ENCODE measurements at places on chromosomes 6 and 20.
A peak's percentile ranks its signal among the peaks of the same experiment; 100 is the strongest.

DNA sequence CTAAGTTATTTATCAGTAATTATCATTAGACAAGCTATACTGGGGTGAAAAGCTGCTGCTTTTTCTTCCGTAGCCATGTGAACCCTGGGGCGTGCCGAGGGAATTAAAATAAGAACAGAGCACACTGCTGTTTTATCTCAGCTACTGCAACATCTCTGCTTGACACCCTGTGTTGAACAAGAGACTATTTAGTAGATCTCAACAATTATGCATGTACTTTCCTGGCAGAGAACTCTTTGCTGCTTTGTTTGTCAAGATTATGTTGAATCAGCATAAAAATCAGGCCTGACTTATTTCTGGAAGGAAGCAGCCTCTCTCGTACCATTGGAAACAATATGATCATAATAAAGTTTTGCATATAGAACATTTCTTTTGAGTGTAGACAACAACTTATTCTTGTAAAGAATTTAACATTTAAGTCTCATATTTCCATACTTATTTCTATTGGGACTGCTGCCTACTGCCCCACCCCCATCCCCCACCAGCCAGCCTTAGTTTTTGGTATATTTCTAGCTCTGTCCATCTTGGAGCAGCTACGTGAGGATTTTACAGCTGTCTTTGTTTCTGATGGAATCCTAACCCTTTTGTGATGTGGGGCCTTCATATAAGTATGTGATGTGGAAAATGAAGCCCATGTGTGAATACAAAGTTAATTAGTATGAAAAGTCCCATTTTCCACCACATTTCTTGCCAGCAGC is 1011.4 kb downstream of the KIF16B start:
- no peak for DNase-seq

DNA sequence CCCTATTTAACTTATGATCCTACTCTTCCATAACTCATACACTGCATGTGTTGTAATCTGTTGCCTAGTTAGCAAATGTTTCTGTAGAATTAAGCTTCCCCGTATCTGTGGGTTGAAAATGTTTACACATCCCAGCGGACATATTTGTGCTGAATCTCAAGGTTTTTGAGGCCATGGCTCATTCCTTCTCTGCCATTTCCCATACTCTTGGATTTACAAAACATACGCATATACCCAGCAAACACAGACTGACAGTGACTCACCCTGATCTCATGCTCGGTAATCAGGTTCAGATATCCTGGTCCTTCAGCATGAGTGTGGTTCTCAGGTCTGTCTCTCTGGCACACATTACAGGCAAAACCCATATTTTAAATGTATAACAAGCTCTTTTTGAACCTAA is 58.7 kb downstream of the AGPAT4 start:
- no peak for DNase-seq

GRCh38 chr6:90468080-90468479 is 118.8 kb downstream of the MAP3K7 start:
- no peak for DNase-seq

DNA sequence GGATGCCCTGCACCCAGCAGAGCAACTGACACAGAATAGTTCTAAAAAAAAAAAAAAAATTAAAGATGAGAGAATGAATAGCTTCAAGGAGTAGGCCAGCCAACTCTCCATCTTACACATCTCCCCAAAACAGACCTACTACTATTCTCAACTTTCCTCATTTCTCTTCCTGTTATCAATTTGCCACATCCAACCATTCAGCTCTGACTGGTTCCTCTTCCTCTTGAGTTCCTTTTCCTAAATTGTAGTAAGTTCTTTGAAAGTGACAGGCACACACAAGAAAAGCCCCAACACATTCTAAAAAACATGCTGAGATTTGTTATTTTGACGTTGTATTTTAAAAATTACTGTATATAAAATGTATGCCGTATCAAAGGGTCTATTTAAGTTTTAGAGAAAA is 117.2 kb downstream of the PDSS2 start:
- DNase-seq, result no peak

DNA sequence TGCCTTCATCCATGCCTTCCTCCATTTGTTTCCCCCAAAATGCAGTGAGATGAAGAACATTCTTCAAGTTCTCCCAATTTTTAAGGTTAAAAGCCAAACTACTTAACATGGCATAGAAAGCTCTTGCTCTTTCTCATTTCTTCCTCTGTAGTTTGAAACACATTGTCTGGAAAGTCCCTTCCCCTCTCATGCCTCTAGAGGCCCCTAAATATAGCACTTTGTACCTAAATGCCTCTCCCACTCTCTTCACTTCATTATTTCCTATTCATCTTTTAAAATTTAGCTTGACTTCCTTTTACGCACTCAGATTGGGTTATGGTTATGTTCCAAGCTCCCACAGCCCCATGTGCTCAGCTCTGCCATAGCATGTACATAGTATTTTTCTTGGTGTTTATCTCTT is 389.3 kb downstream of the HDGFL1 start:
- no peak for DNase-seq

DNA sequence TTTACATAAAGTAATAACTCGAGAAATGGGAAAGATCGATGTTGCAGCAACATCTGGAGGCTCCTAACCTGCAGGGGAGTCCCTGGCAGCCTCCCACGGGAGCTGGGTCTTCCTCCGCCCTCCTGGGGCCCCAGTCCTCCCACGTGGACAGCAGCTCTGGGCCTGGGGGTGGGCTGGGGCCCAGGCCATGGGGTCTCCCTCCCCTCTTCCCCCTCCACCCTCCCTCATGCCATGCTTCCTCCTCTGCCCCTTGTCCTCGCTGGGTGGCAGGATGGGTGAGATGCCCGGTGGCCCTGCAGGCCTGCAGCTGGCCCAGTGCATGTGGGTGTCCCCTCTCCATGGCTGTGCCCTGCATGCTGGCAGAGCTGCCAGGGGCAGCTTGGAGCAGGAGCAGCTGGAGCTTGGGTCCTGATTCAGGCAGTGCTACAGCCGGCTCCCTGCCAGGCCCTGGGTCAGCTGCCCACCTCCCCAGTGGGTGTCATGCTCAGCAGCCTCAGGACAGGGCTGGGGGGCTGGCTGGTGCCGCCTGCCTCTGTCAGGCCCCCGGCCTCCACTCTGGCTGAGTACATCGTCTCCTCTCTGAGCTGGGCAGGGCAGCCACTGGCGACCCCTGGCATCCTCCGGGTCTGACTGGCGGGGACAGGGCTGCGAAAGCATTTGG is 48.9 kb upstream of the BHLHE23 start:
- peak; percentile 40 for DNase-seq

DNA sequence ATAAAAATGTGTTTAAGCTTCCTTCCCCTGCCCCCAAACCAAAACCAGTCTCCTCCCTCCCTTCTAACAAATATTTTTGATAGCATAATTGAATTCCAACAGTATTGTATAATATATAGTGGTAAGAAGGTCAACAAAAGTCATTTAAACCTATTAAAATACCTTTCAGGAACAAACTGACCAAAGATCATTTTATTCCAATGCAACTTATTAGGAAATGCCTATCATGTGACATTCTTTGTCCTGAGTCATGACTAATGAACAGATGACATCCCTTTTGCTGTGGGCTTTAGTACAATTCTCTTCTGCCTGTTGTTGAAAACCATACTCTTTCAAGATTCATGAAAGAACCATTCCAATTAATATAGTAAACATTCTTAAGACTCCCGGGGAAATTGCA is 51.5 kb upstream of the TRAF3IP2 start:
- DNase-seq, result no peak

- no peak for DNase-seq
These were observed 33.9 kb upstream of the TBC1D20 start for GRCh38 chr20:496126-496696.

GRCh38 chr20:14069796-14070195 is 74.5 kb downstream of the MACROD2 start:
- DNase-seq, result no peak

GRCh38 chr20:23588434-23589403 is 17.0 kb downstream of the CST9 start:
- DNase-seq, result no peak

DNA sequence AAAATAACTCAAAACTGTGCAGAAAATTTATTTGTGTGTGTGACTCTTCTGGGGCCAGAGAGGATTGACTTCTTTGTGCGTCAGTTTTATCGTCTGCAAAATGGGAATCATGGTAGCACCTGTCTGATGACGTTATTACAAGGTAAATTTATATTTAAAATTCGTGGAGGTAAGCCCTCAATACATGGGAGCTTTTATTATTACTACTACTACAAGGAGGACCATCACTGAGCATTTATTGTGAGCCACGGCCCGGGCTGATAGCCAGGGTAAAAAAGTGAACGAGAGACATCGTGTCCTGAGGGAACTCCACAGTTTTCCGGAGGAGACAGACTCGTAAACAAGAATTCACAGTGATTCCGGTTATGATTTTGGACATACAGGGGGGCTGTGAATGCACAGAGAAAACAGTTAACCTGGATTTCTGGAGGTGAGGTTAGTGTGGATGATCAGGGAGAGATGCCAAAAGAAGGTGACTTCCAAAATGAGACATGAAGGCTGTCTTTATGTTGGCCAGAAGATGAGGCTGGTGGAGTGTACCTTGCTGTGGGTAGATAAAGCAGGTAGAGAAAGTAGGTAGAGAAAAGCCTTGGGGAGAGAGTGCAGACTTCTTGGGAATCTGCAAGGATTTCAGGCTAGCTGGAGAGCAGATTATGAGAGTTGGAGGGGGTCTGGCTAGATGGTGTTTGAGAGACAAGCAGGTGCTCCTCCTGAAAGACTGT is 10.6 kb upstream of the SERINC3 start:
- DNase-seq, result no peak

DNA sequence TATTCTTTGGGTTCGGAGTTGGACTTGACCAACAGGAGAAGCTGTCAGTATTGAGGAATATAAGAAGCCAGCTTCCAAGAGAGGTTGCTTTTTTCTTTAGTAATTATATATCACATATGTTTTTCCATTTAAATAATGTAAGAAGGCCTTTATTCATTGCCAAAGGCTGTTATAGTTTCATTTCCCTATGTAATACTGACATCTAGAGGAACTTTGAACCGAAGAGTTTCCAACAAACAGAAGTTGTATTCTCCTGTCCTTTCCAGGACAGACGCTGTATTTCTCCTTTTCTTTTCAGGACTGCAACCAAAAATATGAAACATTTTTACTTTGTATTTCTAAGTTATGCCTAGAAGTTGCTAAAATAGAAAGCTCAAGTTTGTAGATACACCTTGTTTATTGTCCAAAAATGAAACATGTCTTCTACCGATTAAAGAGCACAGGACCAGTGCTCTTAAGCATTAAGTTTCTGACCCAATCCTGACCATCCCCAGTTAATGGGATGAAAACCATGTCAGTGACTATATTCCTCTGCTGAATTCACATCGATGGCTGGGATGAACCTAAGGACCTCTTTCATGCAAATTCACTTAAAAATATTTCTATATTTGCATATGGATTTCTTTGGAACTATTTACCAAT is 55.1 kb downstream of the MYLK4 start:
- no peak for DNase-seq

- peak; percentile 36 for DNase-seq
These were observed 6.5 kb upstream of the NPBWR2 start for GRCh38 chr20:64113796-64114355.

DNA sequence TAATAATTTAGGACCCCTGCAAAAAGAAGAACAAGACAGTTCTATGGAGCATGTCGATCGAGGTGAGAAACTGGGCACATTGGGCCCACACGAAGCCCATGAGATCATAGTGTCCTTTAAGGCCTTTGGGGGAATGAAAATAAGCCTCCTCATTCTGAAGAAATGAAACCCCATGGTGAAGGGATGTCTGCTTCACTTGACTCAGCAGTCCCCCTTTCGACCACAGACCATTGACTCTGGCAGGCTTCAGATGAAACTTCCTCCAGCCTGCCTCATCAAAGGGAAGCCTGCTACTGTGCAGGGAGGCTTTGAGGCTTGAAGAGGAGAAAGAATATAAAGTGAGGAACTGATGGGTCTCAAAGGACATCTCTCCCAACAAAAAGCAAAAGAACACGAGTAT is 144.2 kb upstream of the FBXL4 start:
- no peak for DNase-seq

DNA sequence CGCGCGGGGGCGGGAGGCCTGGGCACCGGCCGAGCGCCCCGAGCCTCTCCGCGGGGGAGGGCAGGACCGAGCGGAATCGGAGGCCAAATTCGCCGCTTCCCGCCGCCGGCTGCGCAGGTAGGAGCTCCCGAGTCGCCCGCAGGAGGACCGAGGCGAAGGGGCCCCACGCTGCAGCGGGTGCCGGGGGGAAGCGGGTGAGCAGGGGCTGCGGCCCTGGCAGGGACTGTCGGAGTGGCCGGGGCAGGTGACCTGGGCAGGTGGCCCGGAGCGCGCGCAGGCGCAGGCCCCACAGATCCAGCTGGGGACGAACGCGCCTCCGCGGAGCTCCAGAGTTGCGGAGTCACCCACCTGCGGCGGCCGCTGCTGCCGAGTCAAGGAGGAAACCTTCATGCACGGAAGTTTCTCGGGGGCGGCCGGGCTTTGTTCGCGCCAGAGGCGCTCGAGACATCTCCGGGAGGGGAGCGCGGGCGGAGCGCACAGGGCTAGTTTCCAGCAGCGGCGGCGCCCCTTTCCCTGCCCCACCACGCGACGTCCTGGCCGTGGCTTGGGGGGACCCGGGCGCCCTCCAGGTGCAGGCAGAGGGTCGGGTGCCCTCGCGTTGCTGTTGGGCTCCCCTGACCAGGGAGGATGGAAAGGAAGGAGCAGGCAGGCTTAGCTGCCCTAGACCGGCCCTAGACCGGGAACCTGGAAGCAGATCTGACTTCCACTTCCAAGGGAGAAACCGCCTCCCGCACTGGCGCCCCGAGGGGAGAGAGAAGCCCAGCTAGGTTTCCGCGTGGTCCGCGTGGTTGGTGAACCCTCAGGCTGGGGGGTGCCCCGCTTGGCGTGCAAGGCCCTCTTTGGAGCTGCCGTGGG is 590 bp downstream of the SLCO4A1 start:
- peak; percentile 79 for DNase-seq

GRCh38 chr20:57711826-57712225 is 2.0 kb upstream of the PMEPA1 start:
- DNase-seq, result peak; percentile 91

- DNase-seq, result peak; percentile 55
These were observed 619 bp downstream of the DAAM2 start for GRCh38 chr6:39792540-39793450.

DNA sequence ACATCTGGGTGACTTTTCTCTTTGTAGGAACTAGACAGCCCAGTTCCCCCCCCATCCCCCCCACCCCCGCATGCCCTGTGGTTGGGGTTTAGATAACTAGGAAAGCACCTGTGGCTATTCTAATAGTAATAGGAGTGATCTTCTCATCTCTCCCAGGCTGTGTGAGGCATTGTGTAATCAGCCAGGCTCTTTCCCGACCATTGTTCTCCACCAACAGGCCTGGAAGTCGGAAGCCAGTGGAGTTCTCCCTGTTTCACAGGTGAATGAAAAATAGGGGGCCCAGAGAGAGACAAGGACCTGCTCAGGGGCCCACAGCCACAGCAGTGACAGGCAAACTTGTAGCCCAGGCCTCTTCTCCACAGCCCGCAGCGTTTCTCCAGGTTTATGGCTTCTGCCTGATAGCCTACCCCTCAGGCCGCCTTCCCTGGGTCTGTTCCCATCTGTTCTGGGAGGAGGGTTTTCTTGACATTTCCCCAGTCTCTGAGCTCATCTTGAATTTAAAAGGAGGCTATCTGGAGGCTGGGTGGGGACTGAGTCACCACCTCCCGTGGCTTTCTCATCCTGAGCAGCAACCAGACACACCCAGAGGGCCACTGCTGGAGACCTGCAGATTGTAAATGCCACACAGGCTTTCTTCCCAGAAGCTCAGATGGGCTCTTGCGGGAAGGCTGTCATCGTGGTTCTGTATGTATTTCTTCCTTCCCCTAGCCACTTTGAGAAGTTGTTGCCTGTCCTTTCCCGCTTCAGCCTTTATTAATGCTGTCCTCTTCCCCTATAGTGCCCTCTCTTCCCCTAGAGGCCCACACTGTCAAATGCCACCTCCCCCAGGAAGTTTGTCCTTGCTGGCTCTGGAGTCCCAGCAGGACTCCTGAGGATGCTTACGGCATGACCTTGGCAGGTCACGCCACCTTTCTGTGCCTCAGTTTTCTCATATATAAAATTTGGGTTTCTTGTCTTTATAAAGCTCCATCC is 75.9 kb upstream of the MYL9 start:
- DNase-seq, result peak; percentile 80

All from endodermal cell (in vitro differentiated cells).